ENCODE measurements at places on chromosomes 2 and 18. TPM values are rescaled to one million over a fixed set of nuclear protein-coding genes. Genes with fewer than 3 reads are reported as not detected.

The PKDCC gene
- total RNA-seq, result not detected

The LMAN1 gene
- 104 TPM for total RNA-seq

The MERTK gene
- total RNA-seq, result 0.20 TPM

The CDH19 gene
- not detected for total RNA-seq

The MRO gene
- not detected for total RNA-seq

The FBXO36 gene
- 1.1 TPM for total RNA-seq

The CEBPZ gene
- total RNA-seq, result 42.7 TPM

The LYG2 gene
- not detected for total RNA-seq

The CCDC85A gene
- not detected for total RNA-seq

The SCN1A gene
- total RNA-seq, result not detected

The MYO5B gene
- not detected for total RNA-seq

The ASXL2 gene
- 43.7 TPM for total RNA-seq

The CAVIN2 gene
- not detected for total RNA-seq

The VWC2L gene
- total RNA-seq, result not detected

The FIGN gene
- not detected for total RNA-seq

The MOGAT1 gene
- total RNA-seq, result not detected

The NEB gene
- 0.45 TPM for total RNA-seq

The UGT1A9 gene
- not detected for total RNA-seq

The SLC40A1 gene
- total RNA-seq, result 6.0 TPM

The C18orf54 gene
- total RNA-seq, result 14.5 TPM

The HAAO gene
- 0.18 TPM for total RNA-seq

The RAD51AP2 gene
- total RNA-seq, result not detected

The ANKRD30BL gene
- not detected for total RNA-seq

The SIX3 gene
- 0.08 TPM for total RNA-seq

The AQP12B gene
- total RNA-seq, result not detected

The CEBPZOS gene
- 36.3 TPM for total RNA-seq

The ICA1L gene
- 5.6 TPM for total RNA-seq

The CYRIA gene
- 0.10 TPM for total RNA-seq

The KHK gene
- 5.6 TPM for total RNA-seq

The GCKR gene
- total RNA-seq, result not detected

The SLC16A14 gene
- total RNA-seq, result 0.40 TPM

The FKBP1B gene
- total RNA-seq, result 4.8 TPM

The TBR1 gene
- not detected for total RNA-seq

The NOSTRIN gene
- not detected for total RNA-seq

The FMNL2 gene
- 1.1 TPM for total RNA-seq

The FEV gene
- not detected for total RNA-seq

The ANKRD23 gene
- total RNA-seq, result 15.5 TPM

The RAB17 gene
- total RNA-seq, result not detected

The TNS1 gene
- 3.4 TPM for total RNA-seq

The LONRF2 gene
- 0.08 TPM for total RNA-seq

The SH3RF3 gene
- 0.45 TPM for total RNA-seq

The FER1L5 gene
- not detected for total RNA-seq

The UGT1A6 gene
- not detected for total RNA-seq

The RAMP1 gene
- total RNA-seq, result 8.1 TPM

The IL1RL1 gene
- 0.58 TPM for total RNA-seq

The UGT1A4 gene
- total RNA-seq, result not detected

The LINC00305 gene
- not detected for total RNA-seq

The POTEE gene
- total RNA-seq, result 0.83 TPM

The TEX51 gene
- total RNA-seq, result not detected

The FAM110C gene
- total RNA-seq, result 4.8 TPM

The DSC2 gene
- not detected for total RNA-seq

The CTAGE1 gene
- total RNA-seq, result not detected

The FNDC4 gene
- total RNA-seq, result not detected

Measured in activated CD4-positive, alpha-beta memory T cell treated with anti-CD3 and anti-CD28 coated beads, Interleukin-2, amount 10 ng/mL, durations not matched to agents 7 days and 5 days (primary cell).